ENCODE measurements at places on chromosomes 16 and 17.

DNA sequence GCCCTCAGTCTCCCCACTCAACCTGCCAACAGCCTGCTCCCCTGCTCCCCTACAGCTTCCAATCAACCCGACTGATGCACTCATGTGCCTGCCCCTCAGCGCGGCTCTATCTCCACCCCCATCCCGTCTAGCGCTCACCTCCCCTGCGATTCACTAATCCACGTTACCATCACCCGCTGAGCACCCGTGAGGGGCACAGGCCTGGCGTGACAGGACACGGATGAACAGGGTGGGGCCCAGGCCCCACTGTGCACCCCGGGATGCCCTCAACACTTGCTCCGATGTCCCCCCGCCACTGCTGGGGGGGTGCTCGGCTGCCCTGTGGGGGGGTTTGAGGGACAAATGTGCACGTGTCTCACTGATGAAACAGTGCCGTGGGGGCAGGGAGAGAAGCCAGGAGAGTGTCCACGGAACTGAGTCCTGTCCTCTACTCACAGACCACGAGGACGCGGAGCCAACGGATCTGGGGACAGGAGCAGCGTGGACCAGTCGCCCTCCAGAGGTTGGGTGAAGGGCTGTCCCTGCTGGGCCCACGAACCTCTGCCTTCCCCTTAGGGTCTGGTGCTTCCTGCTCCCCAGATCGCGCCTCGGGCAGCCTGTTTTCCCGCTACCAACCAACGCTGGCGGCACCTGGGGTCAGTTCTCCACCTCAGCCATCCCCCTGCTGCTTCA is 66.7 kb downstream of the RPH3AL start:
- no peak for DNase-seq

DNA sequence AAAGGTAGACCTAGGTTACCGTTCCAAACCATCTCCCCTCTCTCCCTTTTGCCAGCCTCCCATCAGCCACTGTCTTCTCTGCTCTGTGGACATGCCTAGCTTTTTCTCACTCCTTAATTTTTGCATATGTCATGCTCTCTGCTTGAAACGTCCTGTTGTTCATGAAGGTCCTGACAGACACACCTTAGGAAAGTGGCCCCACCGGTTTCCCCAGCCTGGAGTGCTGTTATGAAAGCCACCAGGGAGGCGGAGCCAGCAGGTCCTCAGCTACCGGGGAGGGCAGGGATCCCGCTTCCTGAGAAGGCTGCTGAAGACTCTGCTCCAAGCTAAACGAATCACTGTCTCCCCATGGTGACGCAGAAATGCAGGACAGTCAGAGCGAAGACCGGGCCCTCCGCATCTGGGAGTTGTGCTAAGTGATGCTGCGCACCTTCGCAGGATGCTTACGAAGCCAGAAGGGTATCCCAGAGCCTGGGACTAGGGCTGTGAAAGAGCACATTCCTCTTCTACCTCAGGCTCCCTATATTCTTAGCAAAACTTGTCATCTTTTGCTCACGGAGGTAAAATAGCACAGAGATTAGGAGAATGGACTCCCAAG is 2.3 kb upstream of the SLC16A11 start:
- no peak for DNase-seq

DNA sequence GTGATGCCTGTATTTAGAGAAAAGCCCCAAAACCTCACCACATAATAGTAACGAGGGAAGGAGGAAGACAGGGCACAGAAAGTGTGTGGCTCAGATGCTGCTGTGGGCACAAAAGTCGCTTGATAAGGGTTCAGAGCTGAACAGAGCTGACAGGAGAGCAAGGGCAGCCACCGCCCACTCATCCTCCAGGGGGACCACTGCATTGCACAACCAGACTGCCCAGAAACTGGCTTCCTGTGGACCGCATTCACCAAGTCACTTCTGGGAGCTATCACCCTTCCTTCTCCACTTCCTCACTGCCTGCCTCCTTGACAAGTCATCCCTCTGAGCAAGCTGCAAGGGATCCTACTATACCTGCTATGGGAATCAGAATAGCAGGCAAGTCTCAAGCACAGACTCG is 512.4 kb upstream of the CDH11 start:
- DNase-seq = no peak

DNA sequence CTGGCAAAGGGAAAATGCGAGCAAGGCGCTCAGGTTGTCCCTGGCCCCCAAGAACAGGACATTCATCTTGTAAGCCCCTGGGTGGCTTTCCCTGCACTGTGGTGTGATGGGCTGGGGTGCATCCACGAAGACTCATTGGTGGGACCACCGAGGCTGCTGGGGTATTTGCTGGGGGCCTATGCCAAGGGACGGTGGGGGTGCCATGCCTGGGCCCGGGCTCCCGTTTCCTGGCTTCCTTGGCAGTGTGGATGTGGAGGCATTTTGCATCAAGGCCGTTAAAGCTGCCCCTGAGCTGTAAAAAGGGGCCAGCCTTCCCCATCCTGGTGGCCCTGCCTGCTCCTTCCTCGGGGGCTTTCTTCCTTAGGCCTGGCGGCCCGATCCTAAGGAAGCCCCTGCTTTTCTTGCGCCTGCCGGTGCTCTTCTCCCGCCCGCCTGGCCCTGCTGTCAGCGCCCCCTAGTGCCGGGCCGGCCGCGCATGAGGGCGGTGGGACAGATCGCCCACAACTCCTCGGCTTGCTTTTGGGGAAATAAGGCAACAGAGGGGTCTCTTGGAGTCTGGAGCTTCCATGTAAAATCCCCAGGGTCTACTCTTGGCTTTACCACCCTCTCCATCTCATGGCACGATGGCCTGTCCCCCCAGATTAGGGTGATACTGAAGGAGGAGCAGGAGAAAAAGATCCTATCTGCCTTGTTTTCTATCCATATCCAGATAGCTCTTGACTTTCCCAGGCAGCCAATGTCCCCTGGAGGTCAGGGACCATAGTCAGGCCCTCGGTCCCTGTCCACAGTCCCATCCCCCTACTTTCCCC is 9.8 kb upstream of the TBX2 start:
- DNase-seq = peak; percentile 54

DNA sequence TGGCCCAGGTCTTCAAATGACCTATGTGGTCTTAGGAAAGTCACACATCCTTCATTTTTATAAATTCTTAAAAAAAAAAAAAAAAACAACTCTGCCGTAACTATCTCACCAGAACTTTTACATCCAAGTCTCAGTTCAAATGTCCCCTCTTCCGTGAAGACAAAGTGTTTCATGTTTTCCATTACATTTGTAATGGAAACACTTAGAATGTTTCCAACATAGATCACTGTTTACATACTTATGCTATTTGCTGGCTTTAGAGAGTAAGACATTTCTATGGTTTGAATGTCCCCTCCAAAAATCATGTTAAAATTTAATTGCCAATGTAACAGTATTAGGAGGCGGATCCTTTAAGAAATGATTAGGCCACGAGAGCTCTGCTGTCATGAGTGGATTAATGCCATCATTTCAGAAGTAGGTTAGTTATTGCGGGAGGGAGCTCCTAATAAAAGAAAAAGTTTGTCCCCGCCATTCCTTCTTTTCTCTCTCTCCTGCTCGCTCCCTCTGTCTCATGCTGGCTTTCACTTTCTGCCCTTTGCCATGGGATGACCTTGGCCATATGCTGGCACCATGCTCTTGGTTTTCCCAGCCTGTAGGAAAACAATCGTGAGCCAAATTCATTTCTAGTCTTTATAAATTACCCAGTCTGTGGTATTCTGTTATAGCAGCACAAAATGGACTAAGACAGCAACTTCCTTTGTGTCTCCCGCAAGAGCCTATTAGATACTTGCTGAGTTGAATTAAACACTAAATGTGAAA is 887.8 kb upstream of the SOX9 start:
- DNase-seq = no peak

- DNase-seq = no peak
Observed at GRCh38 chr16:2835638-2836493, 5.8 kb downstream of the ZG16B start.

DNA sequence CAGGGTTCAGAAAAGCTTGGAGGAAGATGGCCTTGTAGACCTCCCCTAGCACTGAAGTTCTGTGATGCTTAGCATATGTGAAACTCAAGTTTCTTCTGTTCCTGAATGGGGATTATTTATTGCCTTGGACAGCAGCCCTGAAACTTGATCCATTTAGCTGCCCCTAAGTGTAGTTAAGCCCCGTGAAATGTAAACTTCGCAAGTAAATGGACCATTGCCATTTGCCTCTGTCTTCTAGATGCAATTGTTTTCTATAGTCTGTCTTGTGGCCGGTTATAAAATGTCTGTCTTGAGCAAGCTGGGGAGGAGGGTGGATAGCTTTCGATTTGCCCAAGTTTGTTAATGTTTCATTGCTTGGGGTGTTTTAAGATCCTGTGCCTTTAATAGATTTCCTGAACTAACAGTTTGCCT is 261.8 kb downstream of the CDH13 start:
- DNase-seq = no peak

DNA sequence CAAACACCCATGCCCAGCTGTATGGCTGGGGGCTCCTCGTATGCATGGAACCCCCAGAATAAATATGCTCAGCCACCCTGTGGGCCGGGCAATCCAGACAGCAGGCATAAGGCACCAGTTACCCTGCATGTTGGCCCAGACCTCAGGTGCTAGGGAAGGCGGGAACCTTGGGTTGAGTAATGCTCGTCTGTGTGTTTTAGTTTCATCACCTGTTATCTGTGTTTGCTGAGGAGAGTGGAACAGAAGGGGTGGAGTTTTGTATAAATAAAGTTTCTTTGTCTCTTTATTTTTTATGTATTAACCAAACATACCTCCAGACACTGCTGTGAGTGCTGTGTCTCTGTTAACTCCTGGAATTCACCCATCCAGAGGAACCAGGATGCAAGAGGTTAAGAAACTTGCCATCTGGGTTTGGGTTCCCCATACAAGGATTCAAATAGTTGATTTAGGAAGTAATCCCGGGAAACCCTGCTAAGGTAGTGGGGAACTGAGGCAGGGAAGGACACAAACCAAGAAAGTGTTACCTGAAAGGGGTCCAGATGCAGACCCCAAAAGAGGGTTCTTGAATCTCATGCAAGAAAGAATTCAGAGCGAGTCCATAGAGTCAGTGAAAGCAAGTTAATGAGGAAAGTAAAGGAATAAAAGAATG is 37.4 kb upstream of the IL21R start:
- DNase-seq = no peak

GRCh38 chr16:25092441-25092840 is 19.1 kb upstream of the LCMT1 start:
- no peak for DNase-seq

GRCh38 chr16:20051611-20052010 is 22.1 kb downstream of the GPR139 start:
- no peak for DNase-seq

DNA sequence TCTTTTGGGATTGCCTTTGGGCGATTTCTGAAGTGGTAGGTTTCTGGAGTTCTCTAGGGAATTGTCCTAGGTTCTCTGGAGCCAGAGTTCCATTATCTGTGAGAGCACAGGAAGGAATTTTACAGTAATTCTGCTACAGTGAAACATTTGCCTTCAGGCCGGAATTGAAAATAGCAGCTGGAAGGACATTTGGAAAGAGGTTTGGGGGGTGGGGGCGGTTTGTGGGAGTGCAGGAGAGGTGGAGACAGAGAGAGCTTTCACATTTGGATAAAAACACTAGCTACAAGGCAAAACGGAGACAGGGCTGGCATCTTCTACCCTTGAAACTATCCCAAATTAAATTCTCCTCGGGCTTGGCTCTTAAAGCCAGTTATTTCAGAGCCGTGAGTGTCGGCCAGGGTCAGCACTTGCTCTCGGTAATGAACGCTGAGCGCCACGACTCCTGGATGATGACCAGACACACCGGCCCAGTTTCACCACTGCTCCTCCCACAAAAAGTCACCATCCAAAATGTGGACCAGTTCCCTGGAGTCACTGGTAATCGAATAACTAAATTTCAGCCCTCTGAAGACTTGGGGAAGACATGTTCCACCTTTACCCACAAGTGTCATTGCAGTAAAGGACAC is 67.7 kb upstream of the TANC2 start:
- no peak for DNase-seq

GRCh38 chr17:61579961-61580360 is 11.1 kb downstream of the NACA2 start:
- no peak for DNase-seq

- no peak for DNase-seq
Observed at GRCh38 chr16:55502801-55503366, 6.0 kb upstream of the LPCAT2 start.

GRCh38 chr16:77536809-77537208 is 102.0 kb upstream of the ADAMTS18 start:
- DNase-seq = no peak

DNA sequence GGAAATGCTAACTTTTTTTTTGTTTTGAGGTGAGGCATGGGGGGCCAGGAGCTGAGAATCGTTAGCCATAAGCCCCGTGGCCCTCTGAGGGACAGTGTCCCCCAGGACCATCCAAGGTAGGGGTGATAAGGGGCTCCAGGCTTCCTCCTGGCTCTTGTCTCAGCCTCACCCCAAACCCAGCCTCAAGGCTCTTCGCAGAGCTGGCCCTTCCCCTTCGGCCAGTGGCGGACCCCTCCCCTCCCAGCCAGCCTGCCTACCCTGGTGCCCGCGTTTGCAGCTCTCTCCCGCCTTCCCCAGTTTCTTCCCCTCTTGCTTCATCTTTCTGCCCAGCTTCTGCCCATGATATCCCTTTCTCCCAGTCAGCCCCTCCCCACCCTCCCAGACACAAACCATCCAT is 22.7 kb upstream of the ATP2A3 start:
- no peak for DNase-seq

DNA sequence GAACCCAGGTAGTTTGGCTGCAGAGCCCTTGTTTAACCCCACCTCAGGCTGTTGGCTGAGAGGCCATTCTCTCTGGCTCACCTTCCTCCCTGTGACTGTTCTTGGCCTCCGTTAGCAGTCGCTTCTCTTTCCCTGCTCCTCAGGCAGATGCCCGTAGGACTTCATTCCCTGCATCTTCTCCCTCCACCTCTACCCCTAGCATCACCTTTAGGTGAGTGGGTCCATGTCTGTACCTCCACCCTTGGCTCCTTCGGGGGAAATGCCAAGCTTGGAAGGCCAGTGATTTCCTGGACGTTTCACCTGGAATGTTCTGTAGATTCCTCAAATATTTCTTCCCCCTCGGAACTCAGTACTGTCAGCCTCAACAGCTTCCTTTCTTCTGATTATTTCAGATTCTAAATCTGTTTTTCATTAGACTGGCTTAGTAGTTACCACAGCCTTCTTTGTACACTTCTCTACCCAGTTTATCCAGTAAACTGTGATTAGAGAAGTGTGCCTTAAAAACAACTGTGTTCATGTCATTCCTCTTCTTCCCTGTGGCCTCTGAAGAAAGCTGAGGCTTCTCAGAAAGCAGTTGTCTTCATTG is 227.9 kb downstream of the MSI2 start:
- no peak for DNase-seq

- no peak for DNase-seq
Observed at GRCh38 chr16:26802440-26802839, 264.3 kb upstream of the C16orf82 start.
